Urinary bladder (tissue), 4 donors: ENCODE measurements at places on chromosomes 2 and 18.

- DNase-seq = no peak
Measured at GRCh38 chr2:69645031-69645431, 1.5 kb upstream of the AAK1 start.

GRCh38 chr2:54999182-54999581, 51.1 kb downstream of the RTN4 start:
- no peak for DNase-seq

GRCh38 chr18:7725897-7726296, 158.8 kb downstream of the PTPRM start:
- no peak for DNase-seq

DNA sequence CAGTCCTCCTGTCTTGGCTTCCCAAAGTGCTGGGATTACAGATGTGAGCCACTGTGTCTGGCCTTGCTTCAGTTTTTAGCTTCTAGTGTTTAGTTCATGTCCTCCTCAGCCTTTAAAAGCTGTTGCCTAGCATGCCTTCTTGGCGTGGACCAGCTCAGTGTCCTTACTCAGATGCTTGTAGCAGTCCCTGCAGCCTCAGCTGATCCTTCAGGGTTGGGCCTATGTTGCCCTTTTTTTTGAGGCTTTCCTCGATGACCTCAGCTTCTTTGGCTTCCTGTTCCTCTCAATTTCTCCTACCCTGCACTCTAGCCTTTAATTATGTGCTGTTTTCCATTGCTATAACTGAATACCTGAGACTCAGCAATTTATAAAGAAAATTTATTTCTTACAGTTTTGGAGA, 57.7 kb downstream of the TANC1 start:
- DNase-seq = no peak
